Natural killer cell treated with Interleukin-12 subunit alpha and Interleukin-12 subunit beta and Interleukin-15 and Interleukin-18, amount 100 ng/mL, for 72 hours (primary cell): ENCODE measurements at places on chromosomes 4 and X.
A peak's percentile ranks its signal among the peaks of the same experiment; 100 is the strongest.

- no peak overlapping the region for H3K27ac ChIP-seq
- H3K36me3 ChIP-seq = no peaks in the 10 kb centered on the region
- H3K27me3 ChIP-seq = peaks cover 6% of the 10 kb centered on the region
- H3K4me1 ChIP-seq = no peaks in the 10 kb centered on the region
Measured at GRCh38 chr4:164888096-164888715, 11.2 kb downstream of the APELA start.

DNA sequence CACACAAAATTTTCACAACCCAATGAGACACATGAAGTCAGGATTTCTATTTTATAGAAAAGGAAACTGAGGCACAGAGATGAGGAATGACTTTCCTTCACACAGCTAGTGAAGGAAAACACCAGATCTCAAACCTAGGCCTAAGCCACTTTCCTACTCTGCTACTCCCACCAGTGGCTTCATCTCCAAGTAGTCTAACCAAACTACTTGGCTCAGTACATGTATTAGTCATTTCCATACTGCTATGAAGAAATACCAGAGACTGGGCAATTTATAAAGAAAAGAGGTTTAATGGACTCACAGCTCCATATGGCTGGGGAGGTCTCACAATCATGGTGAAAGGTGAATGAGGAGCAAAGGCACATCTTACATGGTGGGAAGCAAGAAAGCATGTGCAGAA lies 196.6 kb downstream of the EVC2 start:
- DNase-seq = no peak
- peaks cover 13% of the 10 kb centered on the region for H3K27me3 ChIP-seq
- H3K27ac ChIP-seq = no peak overlapping the region
- no peaks in the 10 kb centered on the region for H3K4me1 ChIP-seq
- no peak overlapping the region for H3K4me3 ChIP-seq

DNA sequence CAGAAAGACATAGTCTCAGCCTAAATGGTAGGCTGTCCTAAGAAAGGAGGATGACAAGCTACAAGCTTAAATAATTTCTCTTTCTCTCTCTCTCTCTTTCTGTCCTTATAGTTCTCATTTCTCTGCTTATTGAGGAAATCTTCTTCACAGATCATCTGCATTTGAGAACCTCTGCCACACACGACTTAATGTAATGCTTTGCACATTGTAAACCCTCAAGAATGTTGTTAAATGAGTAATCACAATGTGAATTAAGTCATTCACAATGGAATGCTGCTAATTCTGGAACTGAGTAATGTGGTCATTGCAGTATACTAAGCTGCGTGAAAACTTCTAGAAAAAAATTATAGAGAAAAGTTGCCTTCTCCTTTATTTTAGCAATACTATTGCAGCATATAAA lies 508.9 kb upstream of the FTHL17 start:
- H3K27me3 ChIP-seq = no peaks in the 10 kb centered on the region
- H3K36me3 ChIP-seq = no peaks in the 10 kb centered on the region

- H3K27me3 ChIP-seq = peaks cover 21% of the 10 kb centered on the region
- no peak for DNase-seq
- H3K36me3 ChIP-seq = no peaks in the 10 kb centered on the region
- H3K4me1 ChIP-seq = peaks cover 22% of the 10 kb centered on the region
- peak overlapping the region; percentile 52 for H3K27ac ChIP-seq
Measured at GRCh38 chr4:83335701-83336100, 1.1 kb upstream of the HPSE start.

DNA sequence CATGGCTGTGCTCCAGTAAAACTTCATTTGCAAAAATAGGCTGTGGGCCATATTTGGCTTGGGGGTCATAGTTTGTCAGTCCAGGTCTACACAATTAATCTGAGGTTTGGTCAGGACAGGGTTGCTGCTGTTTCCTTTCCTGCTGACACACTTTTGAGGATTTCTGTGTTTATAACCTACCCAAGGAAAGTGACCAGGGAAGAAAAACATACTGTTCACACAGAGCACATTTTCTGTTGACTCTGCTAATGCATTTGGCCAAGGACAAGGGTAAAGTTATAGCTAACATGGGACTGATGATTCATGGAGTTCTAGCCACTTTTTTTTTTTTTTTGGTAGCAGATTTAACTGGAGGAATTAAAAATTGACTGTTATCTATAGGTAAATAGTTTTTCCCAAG lies 43.9 kb upstream of the GEMIN8 start:
- peaks cover 4% of the 10 kb centered on the region for H3K27me3 ChIP-seq
- H3K4me1 ChIP-seq = no peaks in the 10 kb centered on the region
- DNase-seq = no peak
- no peak overlapping the region for H3K4me3 ChIP-seq

GRCh38 chr4:133148690-133149363 lies at the start of gene PCDH10:
TSS of gene PCDH10 (plus strand) at chr4:133149294. CDS start at chr4:133150141, 847 bp downstream.
- DNase-seq = no peak
- H3K4me1 ChIP-seq = peaks cover 3% of the 10 kb centered on the region
- H3K27ac ChIP-seq = no peak within 1 kb of the TSS
- peaks cover 41% of the 10 kb centered on the region for H3K27me3 ChIP-seq
- H3K36me3 ChIP-seq = peaks cover 28% of the 10 kb centered on the region
- peak within 1 kb of the TSS; percentile 67 for H3K4me3 ChIP-seq

DNA sequence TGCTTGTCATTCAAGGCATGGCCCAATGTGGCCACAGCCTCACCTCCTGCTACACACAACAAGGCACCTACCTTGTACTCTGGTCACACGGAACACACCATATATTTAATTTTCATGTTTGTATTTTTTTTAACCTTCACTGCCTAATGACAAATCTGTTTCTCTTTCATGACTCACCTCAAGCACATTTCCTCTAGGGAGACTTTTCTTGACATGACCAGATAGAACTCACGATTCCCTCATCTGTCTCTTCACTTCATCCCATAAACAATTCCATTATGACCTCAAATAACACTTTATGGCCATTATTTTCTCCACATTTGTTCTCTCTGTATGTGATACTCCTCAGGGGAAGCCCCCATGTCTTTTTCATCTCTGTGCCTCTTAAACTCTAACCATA lies 11.1 kb downstream of the DRP2 start:
- H3K4me3 ChIP-seq = no peak overlapping the region
- no peak overlapping the region for H3K27ac ChIP-seq
- H3K36me3 ChIP-seq = no peaks in the 10 kb centered on the region
- DNase-seq = no peak
- H3K27me3 ChIP-seq = peaks cover 7% of the 10 kb centered on the region

GRCh38 chr4:55793479-55793878 lies 26.1 kb upstream of the EXOC1L start:
- H3K27me3 ChIP-seq = peaks cover 24% of the 10 kb centered on the region
- no peak overlapping the region for H3K4me3 ChIP-seq
- DNase-seq = no peak

DNA sequence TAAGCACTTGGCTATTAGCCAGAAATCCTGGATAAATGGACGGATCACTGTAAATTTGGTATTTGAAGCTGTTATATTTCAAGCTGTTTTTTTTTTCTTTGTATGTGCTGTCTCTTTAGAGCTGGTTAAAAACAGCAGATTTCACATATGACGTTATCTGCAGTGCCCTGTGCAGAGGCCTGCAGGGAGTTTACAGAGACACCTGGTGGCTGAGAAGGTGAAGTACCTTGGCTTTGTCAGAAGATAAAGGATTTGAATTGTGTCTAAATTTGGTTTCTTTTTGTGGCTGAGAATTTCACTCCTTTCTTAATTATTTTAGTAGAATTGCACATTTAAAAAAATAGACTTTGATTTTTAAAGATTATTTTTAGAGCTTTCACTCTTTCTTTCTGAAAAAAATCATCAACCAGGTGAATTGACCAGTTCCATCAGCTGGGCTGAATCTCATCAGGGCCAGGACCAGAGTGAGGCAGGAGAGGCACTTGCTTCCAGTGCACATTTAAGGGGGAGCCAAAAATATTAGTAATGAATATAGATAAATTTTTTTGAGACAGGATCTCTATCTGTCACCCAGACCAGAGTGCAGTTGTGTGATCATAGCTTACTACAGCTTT lies 9.6 kb upstream of the CHRNA9 start:
- DNase-seq = peak; percentile 79
- no peak overlapping the region for H3K4me3 ChIP-seq
- H3K36me3 ChIP-seq = no peaks in the 10 kb centered on the region

DNA sequence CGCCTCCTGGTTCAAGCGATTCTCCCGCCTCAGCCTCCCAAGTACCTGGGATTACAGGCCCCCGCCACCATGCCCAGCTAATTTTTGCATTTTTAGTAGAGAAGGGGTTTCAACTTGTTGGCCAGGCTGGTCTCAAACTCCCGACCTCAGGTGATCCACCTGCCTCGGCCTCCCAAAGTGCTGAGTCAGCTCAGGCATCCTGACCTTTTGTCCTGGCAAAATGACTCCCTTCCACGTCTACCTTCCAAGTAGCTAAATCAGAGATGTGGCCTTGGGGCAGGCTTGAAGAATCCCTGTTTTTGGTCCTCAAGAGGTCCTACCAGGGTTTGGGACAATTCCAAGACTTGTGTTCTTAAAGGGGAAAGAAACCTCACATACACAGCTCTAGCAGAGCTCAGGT lies 12.8 kb downstream of the AFAP1 start:
- H3K36me3 ChIP-seq = no peaks in the 10 kb centered on the region
- peaks cover 6% of the 10 kb centered on the region for H3K27me3 ChIP-seq
- H3K4me3 ChIP-seq = no peak overlapping the region
- no peak overlapping the region for H3K27ac ChIP-seq

DNA sequence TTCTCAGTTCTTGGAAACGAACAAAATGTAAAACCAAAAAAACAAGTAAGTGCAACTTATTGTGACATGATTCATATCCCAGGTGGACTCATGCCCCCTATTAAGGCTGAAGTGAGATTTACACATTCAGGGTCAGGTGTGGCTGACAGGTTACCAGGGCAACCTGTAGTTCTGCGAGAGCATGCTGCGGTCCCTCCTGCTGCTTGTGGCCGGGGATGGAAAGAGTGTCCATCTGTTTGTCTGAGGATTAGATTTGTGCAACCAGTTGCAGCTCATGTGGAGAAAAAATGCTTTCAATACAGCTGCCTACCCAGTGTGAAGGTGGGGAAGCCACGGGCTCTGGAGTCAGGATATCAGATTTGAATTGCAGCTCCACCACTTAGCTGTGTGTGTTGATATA lies 78.8 kb downstream of the FAM184B start:
- no peak overlapping the region for H3K27ac ChIP-seq
- no peak for DNase-seq
- peaks cover 9% of the 10 kb centered on the region for H3K36me3 ChIP-seq

GRCh38 chr4:180923486-180923885 lies 1319.7 kb upstream of the TENM3 start:
- no peak overlapping the region for H3K4me3 ChIP-seq
- H3K27ac ChIP-seq = no peak overlapping the region
- H3K27me3 ChIP-seq = no peaks in the 10 kb centered on the region
- DNase-seq = no peak
- no peaks in the 10 kb centered on the region for H3K36me3 ChIP-seq

GRCh38 chr4:126396121-126396520 lies 1081.4 kb downstream of the FAT4 start:
- no peak overlapping the region for H3K4me3 ChIP-seq
- H3K27ac ChIP-seq = no peak overlapping the region
- DNase-seq = no peak
- H3K27me3 ChIP-seq = no peaks in the 10 kb centered on the region
- no peaks in the 10 kb centered on the region for H3K36me3 ChIP-seq

DNA sequence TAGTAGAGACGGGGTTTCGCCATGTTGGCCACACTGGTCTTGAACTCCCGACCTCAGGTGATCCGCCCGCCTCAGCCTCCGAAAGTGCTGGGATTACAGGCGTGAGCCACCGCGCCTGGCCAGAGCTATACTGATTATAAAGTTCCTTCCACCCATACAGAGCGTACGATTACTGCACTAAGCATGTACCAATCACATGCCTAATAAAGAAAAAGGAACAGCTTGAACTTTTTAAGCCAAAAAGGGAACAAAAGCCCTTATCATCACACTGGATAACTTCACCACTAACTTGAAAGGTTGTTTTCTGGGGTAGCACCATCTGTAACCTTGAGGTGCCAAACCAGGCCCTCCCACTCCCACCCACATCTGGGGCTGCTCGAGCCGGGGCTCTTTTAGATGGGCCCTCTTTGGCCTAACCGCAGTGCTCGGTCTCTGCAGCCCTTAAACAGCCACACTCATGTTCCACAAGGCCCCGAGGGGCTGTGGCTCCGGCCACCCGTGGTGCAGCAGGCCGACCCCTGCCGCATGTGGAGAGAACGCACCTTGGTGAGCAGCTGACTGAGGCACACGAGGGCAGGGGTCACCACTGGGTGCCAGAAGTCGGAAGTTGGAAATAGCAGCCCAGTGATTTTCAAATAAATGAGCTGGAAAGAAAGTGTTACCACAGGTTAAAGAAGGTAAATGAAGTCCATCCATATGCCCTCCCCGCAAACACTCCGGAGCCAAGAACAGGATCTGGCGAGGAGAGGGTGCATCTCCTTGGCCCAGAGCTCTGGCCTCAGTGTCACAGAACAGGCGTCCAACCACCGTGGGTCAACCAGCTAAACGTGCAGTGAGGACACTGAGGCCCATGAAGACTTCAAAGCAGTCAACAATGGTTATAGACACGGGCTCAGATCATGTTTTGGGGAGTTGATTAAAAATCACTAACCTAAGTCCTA lies 18.4 kb downstream of the NOP14 start:
- DNase-seq = peak; percentile 47
- H3K4me1 ChIP-seq = peaks cover 36% of the 10 kb centered on the region
- H3K36me3 ChIP-seq = peaks cover 25% of the 10 kb centered on the region

DNA sequence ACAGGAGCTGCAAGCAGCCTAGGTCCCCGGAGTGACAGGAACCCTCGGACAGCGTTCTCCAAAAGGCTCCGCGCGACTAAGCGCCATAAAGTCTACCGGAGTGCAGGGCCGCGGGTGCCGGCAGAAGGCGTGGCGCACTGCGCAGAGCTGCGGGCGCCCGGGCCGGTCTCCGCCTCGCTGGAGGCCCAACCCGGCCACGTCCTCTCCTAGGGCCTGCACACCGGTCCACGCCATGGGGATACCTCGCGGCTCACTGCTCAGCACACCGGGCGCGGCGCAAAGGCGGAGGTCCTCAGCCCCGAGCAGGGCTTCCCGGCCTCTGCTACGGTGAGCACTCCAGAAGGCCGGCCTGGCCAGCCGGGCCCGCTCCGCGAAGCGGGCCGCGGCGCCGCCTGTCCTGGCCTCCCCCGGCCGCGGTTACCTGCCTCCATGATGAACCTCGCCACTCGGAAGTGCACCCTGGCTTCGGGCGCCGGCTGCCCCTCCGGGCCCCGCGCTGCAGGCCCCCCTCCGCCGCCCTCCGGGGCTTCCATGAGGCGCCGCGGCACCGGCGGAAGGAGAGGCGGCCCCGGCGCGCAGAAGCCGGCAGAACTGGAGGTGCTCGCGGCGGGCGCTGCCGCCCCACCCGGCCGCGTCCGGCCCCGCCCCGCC lies at the start of gene CCNQ:
CCNQ (minus strand) TSS at position 599 of the 651 bp plus-strand sequence; CDS start at position 533, 66 bp downstream.
- DNase-seq = no peak
- no peaks in the 10 kb centered on the region for H3K27me3 ChIP-seq
- H3K4me1 ChIP-seq = peaks cover 22% of the 10 kb centered on the region
- peak within 1 kb of the TSS; percentile 88 for H3K4me3 ChIP-seq
- H3K27ac ChIP-seq = peak within 1 kb of the TSS; percentile 59

DNA sequence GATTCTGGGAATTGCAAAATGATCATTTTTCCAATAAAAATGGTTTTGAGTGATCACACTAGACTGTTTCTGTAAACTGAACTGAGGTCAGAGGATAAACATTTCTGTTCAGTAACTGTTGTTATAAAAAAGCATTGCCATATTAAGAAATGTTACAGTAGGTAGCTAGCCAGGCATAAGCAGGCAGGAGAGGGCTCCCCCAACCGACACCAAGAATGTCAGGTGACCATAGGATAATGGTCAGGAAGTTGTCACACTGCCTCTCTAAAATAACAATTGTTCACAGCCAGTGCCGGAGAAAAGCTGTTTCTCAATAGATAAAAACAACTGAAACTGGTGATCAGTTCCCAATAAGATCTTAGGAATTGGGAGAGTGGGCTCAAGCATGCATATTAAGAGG lies 306.2 kb upstream of the SLIT2 start:
- H3K27me3 ChIP-seq = no peaks in the 10 kb centered on the region
- no peak overlapping the region for H3K4me3 ChIP-seq
- peaks cover 5% of the 10 kb centered on the region for H3K36me3 ChIP-seq
- DNase-seq = no peak
